CD4-positive, alpha-beta T cell treated with Interleukin-6 for 4 hours (primary cell): ENCODE measurements at places on chromosomes 12 and 14.
A peak's percentile ranks its signal among the peaks of the same experiment; 100 is the strongest.

- DNase-seq: no peak
Observed at GRCh38 chr12:121085069-121085468, 46.0 kb upstream of the OASL start.

- no peak for DNase-seq
Observed at GRCh38 chr12:14691560-14691959, 4.8 kb downstream of the GUCY2C start.

DNA sequence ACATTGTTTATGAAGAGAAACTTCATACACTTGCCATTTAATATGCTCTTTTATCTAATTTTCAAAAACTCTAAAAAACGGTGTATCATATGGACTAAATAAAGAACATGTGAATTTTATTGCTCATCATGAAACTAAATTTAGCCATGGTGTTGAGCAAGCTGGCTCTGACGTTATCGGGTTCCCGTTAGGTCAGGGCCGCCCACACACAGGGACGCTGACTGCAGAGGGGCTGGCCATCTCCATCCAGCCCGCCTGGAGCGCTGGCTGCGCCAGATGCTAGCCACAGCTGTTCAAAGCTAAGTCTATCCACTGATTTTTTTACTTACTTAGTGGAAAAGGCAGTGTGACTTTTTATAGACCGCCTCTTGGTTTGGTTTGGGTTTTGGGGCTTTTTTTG lies 36.5 kb upstream of the DYNC1H1 start:
- DNase-seq: no peak

GRCh38 chr12:51798501-51798900 lies 50.0 kb downstream of the FIGNL2 start:
- DNase-seq: no peak

- DNase-seq: no peak
Observed at GRCh38 chr12:92675092-92675865, 27.5 kb upstream of the PLEKHG7 start.

GRCh38 chr14:81990312-81990761 lies 456.7 kb upstream of the SEL1L start:
- peak; percentile 26 for DNase-seq

GRCh38 chr14:76995279-76996035 lies 33.1 kb downstream of the IRF2BPL start:
- DNase-seq: no peak

GRCh38 chr12:116236148-116236731 lies 41.3 kb downstream of the MED13L start:
- peak; percentile 61 for DNase-seq

GRCh38 chr12:108495054-108495453 lies 20.0 kb upstream of the FICD start:
- DNase-seq: no peak

DNA sequence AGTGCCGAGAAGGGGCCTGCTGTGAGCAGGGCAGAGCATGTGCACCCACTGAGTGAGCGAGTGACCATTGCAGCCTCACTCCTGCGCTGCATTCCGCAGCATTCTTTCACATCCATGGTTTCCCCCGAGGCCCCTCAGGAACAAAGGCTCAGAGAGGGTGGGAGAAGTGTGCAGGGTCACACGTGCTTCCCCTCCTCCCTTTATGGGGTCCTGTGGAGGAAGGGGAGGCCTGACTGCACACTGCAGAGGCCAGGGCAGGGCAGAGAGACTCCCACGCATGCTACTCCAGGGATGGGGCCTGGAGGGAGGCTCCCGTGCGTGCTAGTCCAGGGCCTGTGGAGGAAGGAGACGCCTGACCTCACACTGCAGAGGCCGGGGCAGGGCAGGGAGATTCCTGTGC lies 63.2 kb downstream of the DIO3 start:
- DNase-seq: no peak

DNA sequence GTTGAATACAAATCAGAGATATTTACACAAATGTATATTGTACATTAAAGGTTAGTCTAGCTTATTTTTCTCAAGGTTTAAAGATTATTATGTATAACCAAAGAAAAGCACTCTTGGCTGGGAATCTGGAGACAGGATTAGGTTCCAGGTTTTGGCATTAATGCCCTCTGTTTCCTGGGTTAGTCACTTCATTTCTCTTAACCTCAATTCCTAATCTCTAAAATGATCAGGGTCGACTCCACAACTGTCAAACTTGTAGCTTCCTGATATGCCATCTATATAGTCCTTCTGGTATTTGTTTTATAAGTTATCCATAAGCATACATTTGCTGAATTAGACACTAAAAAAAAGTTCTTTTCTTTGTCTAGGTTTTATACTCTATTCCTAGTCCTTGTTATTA lies 2.6 kb downstream of the ITPR2 start:
- DNase-seq: no peak

GRCh38 chr12:66623455-66623854 lies 55.4 kb downstream of the GRIP1 start:
- no peak for DNase-seq

DNA sequence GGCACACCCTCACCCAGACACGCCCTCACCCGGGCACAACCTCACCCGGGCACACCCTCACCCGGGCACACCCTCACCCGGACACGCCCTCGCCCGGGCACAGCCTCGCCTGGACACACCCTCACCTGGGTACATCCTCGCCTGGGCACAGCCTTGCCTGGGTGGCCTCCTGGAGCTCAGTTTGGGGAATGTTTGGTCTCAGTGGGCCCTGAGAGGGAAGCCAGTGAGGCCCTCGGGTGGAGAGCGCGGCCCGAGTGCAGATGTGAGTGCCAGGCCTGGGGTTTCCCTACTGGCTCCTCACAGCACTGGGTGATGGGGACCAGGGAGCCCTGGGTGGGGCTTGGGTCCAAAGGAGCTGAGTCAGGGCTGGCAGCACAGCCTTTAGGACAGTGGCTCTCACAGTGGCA lies 23.8 kb downstream of the GALNT9 start:
- DNase-seq: no peak

GRCh38 chr12:105013892-105014291 lies 27.8 kb downstream of the NOPCHAP1 start:
- no peak for DNase-seq

GRCh38 chr12:6295094-6295811 lies 15.2 kb upstream of the PLEKHG6 start:
- no peak for DNase-seq

- DNase-seq: no peak
Observed at GRCh38 chr12:82955043-82955442, 268.3 kb downstream of the TMTC2 start.

DNA sequence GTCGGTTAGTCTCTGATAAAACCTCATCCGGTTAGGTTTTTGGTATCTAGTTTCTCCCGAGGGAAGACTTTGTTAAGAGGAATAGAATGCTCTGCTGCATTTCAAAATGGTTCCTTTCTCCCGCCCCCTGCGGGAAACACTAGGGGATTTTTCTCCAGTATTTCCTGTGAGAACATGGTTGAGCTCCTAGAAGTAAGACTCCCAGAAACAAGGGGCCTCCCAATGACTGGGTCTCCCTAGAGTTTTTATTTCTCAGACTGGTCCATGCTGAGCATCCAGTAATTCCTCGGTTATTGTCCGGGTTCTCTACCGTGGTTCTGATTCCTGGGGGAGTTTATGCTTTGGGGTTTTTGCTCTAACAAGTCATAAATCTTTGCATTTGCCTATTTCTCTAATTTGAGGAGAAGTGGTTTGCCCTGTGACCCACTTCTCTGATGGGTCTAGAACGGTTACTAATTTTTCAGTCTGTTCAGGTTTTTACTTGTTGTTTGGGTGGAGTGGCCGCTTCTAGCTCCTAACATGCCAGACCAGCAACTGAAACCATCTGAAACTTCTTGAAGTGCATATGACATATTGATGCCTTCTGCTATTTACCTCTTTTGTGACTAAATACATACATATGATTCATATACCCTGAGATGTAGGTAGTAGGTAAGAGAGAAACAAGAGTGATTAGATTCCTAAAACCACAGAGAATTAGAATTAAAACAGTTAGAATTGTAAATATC lies 25.1 kb downstream of the TESPA1 start:
- no peak for DNase-seq

DNA sequence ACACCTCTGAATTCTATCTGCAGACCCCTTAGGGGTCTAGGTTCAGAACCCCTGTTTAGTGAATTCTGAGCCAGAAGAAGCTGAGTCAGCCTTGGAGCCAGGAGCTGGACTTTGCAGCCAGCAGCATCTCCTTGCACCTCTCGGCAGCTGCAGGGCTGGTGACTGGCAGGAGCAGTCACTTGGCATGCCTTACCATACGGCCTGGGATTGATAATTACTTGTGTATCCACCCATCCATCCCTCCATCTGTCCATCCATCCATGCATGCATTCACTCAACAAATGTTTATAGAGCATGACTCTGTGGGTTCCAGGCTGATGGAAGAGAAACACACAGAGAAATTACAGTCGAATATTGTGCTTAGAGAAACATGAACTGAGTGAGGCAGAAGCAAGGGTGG lies 67.5 kb upstream of the PRIMA1 start:
- no peak for DNase-seq

DNA sequence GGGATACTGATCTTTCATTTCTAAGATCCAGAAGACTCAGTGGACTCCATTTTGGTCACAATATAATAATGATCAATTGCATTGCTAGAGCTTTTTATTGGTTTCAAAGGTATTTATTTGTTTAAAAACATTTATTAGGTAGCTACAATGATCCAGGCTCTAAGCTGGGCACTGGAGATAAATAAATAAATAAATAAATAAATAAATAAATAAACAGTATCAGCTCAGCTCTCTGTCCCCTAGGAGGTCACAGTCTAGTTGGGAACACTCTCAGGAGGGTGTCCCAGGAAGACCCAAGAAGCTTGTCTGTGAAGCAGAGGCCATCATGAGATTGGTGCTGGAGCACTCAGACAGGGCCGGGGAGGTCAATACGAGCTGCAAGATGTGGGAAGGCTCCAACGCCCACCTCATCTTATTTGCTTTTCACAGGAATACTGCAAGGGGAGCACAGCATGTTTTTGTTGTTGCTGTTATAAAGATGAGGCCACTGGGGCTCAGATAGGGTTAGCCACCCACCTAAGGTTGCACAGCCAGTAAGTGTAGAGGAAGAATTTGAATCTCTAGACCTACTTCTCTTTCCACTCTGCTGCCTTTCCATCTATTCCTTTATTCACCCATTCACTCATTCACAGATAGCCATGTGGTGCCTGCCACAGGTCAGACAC lies 15.5 kb downstream of the ASB2 start:
- no peak for DNase-seq
